ENCODE measurements at places on chromosomes 4 and X.
A peak's percentile ranks its signal among the peaks of the same experiment; 100 is the strongest.

DNA sequence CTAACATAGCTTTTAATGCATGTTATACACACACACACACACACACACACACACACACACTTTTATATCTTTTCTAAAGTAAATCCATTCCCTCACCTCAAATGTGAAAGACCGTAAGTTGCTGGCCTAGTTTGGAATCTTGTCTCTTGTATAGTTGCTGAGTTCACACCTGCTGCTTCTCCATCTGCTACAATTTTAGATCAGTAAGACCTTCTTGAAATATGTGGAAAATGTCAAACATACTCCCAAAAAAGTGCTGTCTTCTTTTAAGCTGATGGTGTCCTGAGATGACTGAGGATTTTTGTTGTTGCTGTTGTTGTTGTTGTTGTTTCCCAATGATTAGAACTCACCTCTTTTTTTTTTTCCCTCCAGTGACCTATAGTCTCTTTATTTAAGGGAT lies 121.3 kb downstream of the SNCA start:
- DNase-seq = no peak

DNA sequence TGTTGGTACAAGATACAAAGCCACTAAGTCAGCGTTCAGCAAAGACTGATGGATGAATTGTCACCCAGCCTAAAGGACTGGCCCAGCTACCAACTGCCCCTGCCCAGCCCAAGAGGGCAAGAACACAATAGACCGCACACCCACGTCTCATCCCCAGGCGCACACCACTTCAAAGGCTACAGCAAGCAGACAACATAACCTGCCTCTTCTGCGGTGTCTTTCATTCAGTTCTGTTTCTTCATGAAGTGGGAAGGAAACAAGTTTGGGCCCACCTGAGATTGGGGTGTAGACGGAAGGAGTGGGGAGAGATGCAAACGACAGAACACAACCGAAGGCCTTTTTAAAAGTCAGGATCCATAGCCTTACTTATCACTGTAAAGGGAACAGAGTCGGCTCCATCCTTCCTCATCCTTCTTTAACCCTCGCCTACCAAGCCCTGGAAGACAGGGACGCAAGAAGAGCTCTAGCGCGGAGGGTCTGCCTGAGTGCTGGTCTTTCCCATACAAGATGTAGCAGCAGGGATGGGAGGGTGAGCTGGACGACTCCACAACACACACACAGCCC lies 691 bp downstream of the SCARB2 start:
- DNase-seq = peak; percentile 48

DNA sequence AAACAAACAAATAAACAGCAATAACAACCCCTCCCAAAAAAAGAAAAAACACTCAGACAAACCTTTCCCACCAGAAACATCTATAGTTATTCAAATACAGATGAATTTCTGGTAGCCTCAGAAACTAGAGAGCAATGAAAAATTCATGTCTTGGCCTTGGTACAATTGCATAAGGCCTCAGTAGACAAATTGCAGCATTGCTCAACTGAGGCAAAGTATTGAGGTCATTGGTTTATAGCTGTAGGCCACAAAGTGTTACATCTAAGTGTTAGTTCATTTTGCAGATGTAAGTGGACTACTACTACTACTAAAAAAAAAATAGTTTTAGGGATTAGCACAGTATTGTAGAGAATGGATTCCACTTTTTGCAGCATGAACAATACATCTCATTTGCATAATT lies 2268.3 kb downstream of the ARAP2 start:
- DNase-seq = no peak

DNA sequence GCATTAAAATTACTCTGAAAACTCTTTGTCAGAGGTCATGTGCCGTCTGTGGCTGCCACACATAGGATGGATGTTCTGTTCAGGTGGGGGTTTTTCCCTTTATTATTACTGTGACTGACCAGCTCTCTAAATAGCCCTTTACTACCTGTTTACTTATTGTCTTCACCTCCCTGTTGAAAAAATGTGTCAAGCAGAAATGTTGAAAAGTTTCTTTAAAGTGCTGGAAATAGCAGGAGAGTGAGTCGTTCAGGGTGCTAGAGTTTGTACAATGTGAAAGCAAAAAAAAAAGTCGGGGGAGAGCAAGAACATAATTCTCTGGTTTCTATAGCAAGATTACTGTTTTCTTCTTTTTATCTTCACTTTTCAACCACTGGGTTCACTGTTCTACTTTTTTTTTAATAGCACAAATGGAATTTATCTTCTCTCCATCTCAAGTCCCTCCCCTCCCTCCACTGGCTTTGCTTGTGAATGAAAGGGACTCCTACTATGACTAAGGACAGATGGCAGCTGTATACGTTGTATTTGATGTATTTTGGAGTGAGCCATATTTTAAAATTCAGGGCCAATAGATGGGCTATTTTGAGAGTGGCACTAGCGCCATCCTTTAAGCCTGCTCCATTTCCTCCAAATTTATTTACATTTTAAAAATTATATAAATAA lies 33.3 kb downstream of the ARX start:
- DNase-seq = no peak

- DNase-seq = no peak
These were observed 39.3 kb upstream of the MAGEA10 start for GRCh38 chrX:152177497-152178269.

DNA sequence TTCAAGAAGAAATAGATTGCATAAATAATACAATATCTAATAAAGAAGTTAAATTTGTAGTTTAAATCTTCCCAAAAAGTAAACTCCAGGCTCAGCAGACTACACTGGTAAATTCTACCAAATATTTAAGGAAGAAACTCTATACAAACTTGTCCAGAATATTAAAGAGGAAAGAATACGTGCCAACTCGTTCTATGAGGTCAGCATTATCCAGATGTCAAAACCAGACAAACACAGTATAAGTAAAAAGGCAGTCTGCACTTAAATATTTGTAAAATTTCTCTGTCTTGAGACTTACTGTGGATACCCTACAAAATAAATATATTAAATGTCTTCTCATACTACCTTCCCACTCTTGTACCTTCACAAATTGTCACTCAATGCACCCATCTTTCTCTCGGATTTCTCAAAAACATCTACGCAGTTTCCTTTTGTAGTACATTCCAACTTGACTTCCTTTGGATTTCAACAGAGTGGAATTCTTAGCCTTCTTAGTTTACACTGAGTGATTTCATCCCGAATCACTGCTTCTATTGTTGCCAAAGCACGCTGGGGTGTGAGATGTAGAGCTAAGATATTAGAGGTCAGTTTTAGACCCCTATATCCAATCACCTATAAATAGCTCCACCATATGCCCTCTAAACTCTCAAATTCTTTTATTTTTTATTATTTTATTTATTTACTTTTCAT lies 71.6 kb upstream of the MAB21L2 start:
- no peak for DNase-seq

GRCh38 chr4:108846568-108846967 lies 83.7 kb upstream of the ETNPPL start:
- no peak for DNase-seq

- peak; percentile 33 for DNase-seq
These were observed 151.3 kb upstream of the TTC29 start for GRCh38 chr4:147096667-147097604.

DNA sequence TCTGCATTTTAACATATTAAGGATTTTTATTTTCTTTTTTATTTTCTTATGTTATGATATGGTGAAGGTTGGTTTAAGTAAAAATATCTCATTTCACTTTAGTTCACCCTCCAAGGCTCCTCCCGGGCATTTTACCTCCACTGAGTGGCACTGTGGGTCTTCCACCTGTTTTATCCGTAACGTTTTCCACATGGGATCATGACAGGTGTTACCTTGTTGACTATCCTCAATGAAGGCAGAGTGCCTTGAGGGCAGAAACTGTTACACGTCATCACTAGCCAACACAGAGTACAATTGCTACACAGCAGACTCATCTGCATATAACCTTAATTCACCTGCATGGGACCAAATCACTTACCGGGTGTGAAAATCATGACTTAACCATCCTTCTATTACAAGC lies 105.8 kb downstream of the GEMIN8 start:
- DNase-seq = no peak

- no peak for DNase-seq
These were observed 24.0 kb downstream of the GIMD1 start for GRCh38 chr4:106344647-106344970.

DNA sequence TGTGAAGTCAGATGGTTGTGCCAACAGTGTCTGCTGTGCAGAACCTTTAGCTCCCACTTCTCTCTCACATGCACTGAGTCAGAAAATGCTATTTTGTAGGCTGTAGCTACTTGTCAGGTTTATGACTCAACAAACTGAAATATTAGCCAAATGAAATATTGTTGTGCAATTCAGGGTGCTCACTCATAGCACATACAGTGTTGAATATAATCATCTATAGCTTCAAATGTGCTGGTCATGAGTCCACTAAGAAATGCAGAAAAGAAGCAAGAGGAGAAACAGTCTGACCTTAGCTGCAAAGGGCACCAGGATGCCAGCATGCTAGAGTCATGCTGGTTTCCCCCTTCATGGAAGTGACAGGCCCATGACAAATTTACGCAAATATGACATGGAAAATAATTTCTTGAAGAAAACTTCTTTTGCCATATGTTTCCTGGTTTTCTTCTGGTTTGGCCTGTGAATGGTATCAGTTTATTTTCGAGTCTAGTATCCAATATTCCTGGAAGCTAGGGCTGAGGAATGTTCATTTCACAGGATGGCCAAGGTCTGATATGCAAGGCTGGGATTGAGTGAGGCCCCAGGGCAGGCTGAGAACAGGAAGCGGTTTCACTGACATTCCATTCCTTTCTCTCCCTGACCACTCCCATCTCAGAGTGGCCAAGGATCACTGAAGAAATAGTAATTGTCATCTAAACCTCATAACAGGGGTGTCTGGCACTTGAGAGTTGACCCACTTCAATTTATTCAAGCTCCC lies 10.3 kb upstream of the CXCL2 start:
- DNase-seq = peak; percentile 94

GRCh38 chr4:181161669-181162068 lies 1081.5 kb upstream of the TENM3 start:
- DNase-seq = no peak

DNA sequence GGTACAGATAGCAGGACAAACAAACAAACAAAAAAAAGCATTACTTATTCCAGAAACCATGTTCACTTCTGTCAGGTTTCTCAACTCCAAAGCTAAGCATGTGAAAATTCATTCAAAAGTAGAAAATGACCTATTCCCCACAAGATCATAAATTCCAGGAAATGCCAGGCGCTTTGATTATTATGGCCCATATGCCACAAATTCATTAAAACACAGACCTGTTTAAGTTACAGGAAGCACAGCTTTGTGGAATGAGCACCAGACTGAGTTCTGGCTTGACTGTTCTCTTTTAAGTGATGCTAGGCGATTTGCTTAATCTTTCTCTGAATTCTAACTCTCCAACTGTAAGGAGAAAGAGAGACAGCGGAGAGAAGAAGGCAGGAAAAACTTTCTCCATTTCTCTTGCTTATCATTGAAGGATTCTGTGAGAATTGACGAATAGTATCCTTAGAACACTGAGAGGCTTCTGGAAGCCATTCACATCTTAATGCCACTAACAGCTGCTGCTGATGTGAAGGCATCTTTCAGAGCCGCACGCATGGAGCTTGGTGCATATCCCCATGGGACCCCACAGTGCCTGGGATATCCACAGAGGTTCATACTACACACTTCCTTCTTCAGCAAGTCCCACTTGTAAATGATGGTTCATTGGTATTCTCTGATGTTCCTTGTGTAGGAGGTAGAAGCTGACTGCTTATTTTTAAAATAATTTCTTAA lies 138.0 kb downstream of the ZNF674 start:
- no peak for DNase-seq

DNA sequence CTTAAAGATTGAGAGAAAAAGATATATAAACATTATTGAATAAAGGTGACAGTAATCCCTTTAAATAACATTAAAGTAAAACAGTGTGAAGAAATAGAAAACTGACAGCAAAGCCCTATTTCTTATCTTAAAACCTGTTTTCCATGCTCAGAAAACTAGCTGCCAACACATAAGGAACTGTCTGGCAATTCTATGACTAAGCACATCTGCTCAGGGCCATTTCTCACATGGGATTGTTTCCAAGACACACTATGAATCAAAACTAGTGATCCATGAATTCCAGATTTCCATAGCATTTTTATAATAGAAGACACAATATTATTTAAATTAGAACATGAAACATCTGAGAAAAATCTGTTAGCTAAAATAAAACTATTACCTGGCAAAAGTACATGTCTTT lies 113.4 kb downstream of the SCLT1 start:
- peak; percentile 11 for DNase-seq

GRCh38 chrX:109848461-109849050 lies 115.5 kb upstream of the ACSL4 start:
- no peak for DNase-seq

DNA sequence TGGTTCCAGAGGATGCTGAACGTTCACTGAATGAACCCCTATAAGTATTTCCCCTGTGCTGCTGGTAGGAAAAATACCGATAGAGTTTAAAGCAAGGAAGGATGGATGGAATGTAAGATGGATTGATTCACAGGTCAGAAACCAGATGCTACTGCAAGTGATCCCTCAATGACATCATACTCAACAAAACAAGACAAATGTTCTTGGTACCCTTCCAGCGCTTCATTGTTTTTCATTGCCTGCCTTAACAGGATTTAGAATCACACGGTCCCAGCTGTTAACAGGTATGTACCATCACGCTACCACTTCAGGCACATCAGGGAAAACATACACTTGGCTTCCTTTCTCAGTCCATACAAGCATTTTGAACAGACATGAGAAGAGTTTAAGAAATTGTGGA lies 118.1 kb upstream of the TLR3 start:
- no peak for DNase-seq

- no peak for DNase-seq
These were observed 29.3 kb downstream of the FAM199X start for GRCh38 chrX:104195489-104196084.

GRCh38 chrX:70052895-70053615 lies 3.3 kb upstream of the AWAT2 start:
- no peak for DNase-seq

- DNase-seq = no peak
These were observed 63.7 kb upstream of the CAMK2D start for GRCh38 chr4:113825272-113825671.

- no peak for DNase-seq
These were observed 23.9 kb upstream of the NWD2 start for GRCh38 chr4:37220685-37221084.

DNA sequence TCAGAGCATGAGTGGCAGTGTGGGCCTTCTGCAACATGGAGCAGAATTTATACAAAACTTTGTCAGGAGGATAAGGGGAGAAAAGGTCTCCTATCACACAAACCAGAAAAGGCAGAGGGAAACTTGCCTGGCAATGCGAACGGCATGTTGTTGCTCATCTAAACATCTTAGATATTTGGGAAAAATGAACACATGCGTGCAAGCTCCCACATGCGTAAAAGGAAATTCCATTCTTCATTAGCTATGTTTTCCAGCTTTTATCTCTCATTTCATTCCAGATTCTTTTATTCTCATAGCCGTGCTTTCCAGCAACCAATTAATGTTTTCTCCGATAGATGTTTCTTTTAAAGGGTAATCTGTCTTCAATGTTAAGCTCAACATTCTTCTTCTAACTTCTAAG lies 31.3 kb upstream of the GBA3 start:
- no peak for DNase-seq
